ENCODE measurements at places on chromosomes 5 and 9.

GRCh38 chr5:56155992-56156584 is 77.0 kb downstream of the ANKRD55 start:
- DNase-seq = no peak

DNA sequence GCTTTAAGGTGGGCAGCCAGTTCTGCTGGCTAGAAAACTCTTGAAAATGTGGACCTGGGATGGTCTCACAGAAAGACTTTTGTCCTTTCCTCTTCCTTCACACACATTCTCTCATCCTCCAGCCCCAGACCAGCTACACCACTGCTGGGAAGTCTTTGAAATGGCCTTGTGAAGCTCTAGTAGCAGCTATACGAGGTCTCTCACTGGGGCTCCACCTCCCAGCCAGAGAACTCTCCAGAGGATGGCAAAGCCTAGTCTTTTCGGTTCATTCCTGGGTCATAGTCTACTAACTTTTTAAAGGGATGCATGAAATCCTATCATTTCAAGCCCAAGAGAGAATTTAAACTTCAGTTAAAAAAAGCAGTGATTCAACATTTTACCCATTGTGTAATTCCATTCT is 133.9 kb upstream of the ERCC6L2 start:
- no peak for DNase-seq

DNA sequence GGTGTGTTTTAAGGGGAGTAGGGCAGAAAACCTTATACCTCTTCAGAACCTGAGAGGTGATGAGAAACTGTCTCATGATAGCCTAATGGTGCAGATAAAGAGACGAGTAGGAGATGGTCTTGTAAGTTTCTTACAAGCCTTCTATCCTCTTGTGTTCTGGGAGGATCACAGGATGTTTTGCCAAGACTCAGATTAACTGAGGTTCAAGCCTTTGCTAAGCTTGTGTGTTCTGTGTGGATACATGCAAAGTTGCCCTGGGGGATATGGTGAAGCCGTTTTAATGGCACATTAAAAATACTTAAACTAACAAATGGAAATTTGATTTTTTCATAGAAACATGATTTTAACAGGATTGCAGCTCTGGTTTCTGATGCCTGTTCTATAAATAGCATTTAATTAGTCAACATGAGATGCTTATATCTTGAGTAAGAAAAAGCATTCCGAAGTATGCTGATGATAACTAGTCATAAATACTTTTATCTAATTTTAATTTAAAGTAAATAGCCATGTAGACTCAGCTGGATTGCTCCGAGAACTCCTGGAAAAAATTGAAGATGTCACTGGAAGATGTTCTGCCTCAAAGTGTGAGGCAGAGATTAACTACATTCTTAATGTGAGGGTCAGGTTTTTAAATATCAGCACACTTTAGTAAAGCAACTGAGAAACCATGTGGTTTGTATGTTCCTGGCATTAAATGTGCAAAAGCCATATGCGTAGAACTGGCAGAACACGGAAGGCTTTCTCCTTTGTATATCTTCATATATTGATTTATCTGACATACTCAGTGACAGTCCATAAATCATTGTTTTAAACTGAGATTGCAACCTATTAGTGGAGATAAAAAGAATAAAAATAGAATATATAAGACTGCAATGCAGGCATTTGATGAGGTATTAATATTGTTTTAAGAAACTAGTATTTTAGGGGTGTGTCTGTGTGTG is 53.7 kb downstream of the IPO11 start:
- no peak for DNase-seq

DNA sequence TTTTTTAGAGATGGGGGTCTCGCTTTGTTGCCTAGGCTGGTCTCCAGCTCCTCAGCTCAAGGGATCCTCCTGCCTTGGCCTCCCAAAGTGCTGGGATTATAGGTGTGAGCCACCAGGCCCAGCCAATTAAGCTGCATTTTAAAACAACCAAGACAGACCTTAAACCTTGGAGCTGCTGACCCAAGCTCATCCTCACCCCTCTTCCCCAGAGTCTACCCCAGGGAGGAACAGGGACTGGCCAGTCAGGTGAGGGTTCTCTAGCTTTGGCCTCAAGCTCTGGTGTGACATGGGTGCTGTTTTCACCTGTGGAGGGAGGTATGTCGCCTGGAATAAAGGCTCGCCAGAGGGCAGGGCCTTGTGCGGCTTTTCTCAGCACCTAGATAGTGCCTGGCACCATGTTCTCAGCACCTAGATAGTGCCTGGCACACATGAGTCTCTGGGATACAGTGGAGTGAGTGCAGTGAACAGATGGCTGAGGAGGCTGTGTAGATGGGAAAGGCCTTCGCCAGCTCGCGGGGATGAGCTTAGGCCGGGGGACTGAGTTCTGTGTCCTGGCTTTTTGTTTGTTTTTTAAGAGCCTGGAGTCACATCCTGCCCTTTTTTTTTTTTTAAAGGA is 7.4 kb downstream of the CDK9 start:
- no peak for DNase-seq

GRCh38 chr5:150656191-150657132 is 4.6 kb upstream of the MYOZ3 start:
- peak; percentile 74 for DNase-seq

- no peak for DNase-seq
Observed at GRCh38 chr5:180613188-180613813, 22.0 kb upstream of the SCGB3A1 start.

DNA sequence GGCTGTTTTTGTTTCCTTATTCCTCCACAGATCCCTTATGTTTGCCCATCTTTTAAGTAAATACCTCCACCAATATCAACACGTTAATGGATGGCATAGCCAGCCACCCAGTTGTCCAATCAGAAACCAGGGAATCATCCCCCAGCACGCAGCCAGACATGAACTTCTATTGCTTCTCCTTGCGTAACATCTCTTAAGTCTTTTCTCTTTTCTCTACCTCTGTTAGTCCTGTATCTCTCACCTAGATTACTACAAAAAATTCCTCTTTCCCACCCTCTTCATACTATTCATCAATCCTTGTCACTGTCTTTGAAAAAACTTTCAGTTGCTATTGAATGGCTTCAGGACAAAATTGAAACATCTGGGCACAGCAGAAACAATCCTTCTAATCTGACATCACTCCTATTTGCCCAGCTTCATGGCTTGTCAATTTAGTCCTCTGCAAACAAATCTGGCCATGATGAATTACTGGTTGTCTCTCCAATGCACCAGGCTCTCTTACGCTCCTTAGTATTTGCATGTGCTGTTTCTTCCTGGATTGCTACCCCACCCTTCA is 349.3 kb downstream of the RAB3C start:
- DNase-seq = no peak
